ENCODE measurements at places on chromosomes 7 and 10.
A peak's percentile ranks its signal among the peaks of the same experiment; 100 is the strongest.

DNA sequence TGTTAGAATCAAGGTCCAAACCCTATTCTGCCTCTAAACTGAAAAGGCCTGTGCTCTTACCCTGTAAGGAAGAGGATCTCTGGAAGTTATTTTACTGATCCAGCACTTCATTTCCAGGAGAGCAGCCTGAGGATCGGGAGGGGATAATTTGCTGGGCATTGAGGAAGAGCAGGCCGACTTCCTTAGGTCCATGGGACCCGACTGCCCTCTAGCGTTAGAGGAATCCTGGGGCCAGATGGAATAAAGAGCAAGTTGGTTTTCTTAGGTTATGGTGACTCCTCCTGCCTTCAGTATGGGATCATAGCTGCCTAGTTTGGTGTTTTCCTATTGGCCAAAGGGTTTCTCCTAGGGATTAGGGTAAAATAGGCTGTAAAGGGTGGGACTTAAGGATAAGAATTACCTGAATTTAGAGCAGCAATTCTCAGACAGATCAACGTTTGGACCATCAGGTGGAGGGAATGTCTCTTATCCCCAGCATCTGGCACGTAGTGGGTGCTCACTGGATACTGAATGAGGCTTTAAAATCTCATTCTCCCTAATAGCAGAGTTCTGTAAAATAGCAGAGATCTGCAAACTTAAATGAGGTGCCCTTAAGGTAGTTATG lies 40.0 kb upstream of the SORBS1 start:
- DNase-seq, result peak; percentile 91

- no peak for DNase-seq
These were observed 277.1 kb upstream of the KLF6 start for GRCh38 chr10:4062072-4062471.

DNA sequence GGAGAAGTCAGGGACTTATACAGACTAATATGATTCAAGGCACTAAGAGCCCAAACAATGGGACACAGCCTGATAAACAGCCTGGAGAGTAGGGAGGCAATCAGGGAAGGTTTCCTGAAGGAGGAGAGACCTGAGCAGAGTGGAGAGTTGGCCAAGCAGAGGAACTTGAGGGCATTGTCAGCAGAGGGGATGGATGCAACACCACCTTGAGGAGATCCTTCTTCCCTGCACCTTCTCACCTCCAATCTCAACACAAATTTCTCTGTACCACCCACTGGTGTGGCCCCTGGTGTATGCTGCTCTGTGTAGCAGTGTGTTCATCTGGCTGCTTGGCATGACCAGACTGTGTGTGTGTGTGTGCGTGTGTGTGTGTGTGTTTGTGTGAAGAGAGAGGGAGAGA lies 146.2 kb downstream of the WDR11 start:
- DNase-seq, result no peak

DNA sequence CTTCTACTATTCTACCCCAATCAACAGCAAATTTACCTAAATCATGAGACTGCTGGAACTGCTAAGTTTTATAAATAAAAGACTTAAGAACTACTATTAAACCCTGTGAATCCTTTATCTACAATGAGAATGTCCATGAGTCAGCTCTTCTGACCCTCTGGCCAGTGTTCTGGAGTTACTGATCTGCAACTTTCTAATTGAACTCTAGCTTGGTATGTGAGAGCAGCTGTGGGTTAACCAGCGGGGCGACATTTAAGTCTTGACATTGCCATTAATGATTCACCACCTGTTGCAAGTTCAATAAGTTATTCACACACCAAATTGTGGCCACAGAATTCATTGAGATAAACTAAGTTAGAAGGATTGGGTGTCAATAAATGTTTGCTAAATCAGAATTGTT lies 359.8 kb downstream of the PCDH15 start:
- no peak for DNase-seq

DNA sequence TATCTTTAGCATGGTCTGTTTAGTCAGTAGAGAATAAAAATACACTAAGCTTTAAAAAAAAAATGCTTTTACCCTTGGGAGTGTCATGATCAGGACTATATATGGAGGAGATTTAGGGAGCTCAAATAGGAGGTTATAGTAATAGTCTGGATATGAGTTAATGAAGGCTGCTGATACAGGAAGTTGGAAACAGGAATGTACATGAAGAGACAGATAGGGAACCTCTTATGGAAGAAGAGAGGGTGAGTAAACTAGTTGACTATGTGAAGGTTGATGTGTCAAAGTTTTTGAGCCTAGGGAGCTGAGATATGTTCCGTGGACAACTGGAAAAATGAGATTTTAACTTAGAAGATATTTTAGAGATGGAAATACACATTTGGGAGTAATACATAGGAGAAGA lies 472.0 kb upstream of the FZD8 start:
- DNase-seq, result no peak

- DNase-seq, result no peak
These were observed 28.4 kb downstream of the TBC1D12 start for GRCh38 chr10:94430701-94431100.

All from AG20443 (cell line).